NCI-H2107 (cell line): ENCODE measurements at places on chromosomes 4 and X.

DNA sequence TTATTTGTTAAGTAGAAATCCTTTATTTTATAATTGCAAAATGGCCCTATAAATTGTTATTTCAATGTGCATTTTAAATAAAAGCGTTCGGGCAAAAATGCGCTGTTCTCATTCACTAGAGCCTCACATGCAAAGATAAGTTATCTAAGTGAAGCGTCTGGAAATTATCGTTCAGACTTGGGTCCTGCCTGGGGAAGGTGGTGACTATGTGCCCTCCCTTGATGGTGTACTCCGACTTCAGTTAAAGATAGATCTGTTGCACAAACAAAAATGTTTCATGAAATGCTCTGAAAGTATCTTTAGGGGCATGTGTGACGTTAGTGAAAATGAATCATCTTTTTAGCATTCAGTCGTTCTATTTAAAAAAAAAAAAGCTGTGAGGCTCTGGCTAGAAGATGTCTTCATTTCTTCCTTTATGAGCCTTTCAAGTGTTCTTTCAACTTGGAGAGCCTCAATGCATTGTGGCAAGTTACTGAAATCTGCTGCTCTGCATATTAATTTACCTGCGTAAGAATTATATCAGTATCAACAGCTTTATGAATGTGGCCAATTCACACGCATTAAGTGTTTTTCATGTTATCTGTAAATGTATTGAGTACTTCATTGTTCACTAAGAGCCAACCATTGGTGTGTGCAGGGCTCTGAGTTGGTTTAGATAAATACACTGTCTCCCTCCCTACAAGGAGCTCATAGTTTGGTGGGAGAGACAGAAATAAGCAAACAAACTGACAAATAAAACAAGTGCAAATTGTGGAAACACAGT, 83.0 kb downstream of the AFF1 start:
- no peak for DNase-seq

DNA sequence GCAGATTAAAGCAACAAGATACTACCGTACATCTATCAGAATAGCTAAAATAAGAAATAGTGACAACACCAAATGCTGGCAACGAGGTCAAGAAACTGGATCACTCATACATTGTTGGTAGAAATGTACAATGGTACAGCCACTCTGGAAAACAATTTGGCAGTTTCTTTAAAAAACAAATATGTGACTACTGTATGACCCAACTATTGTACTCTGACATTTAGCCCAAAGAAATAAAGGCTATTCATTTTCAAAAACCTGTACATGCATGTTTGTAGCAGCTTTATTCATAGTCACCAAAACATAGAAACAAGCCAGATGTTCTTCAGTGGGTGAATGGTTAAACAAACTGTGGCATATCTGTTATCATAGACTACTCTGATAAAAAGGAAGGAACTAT, 8.2 kb downstream of the CLCN3 start:
- DNase-seq: no peak

DNA sequence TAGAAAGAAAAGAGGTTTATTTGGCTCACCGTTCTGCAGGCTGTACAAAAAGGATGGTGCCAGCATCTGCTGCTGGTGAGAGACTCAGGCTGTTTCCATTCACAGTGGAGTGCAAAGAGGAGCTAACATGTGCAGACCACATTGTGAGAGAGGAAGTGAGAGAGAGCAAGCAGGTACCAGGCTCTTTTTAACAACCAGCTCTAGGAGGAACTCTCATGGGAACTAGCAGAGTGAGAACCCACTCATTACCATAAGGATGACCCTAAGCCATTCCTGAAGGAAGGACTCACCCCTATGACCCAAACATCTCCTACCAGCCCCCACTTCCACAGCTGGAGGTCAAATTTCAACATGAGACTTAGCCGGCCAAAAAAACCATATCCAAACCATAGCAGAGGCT, 158.6 kb upstream of the ADGRL3 start:
- DNase-seq: no peak

GRCh38 chr4:85430697-85431096, 44.3 kb upstream of the ARHGAP24 start:
- DNase-seq: no peak

GRCh38 chrX:39764441-39764914, 333.3 kb downstream of the BCOR start:
- DNase-seq: no peak

- no peak for DNase-seq
Measured at GRCh38 chr4:57270346-57270745, 160.2 kb upstream of the IGFBP7 start.

DNA sequence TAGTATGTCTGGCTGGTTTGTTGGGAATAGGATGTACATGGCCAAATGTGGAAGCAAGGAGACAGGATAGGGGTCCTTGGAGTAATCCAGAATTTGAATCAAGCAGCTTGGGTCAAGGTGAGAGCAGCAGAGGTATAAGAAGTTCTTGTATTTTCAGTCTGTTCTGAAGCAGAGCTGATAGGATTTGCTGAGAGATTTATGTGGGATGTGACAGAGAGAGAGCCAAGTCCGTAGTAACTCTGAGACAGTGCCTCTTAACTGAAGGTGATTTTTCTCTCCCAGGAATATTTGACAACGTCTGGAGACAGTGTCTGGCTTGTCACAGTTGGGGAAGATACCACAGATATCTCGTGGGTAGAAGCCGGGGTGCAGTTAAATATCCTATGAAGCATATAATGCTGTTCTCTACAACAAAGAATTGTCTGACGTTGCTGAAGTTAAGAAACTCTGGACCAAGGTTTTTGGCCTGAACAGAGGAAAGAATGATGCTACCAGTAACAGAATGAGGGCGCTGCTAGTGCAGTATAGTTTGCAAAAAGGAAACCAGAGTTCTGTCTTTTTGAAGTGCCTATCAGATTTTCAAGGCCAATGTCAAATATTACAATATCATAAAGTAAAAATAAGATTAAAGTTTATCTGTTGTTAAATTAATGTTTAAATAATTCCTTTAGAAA, 184.0 kb downstream of the ARHGAP24 start:
- DNase-seq: no peak

DNA sequence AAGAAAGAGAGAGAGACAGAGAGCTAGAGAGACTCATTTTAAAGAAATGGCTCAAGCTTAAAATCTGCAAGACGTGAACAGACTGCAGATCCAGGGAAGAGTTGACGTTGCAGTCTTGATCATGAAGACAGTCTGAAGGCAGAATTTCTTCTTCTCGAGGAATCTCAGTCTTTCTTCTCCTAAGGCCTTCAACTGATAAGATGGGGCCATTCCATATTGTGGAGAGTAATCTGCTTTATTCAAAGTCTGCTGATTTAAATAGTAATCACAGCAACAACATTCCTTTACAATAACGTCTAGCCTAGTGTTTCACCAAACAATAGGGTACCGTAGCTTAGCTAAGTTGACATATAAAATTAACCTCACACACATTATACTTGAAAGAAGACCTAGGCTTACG, 208.4 kb upstream of the ADAMTS3 start:
- DNase-seq: no peak
